KBM-7 (cell line): ENCODE measurements at places on chromosomes 11 and 22.
A peak's percentile ranks its signal among the peaks of the same experiment; 100 is the strongest.

- no peak for DNase-seq
Observed at GRCh38 chr22:22598144-22598543, 39.1 kb upstream of the PRAME start.

DNA sequence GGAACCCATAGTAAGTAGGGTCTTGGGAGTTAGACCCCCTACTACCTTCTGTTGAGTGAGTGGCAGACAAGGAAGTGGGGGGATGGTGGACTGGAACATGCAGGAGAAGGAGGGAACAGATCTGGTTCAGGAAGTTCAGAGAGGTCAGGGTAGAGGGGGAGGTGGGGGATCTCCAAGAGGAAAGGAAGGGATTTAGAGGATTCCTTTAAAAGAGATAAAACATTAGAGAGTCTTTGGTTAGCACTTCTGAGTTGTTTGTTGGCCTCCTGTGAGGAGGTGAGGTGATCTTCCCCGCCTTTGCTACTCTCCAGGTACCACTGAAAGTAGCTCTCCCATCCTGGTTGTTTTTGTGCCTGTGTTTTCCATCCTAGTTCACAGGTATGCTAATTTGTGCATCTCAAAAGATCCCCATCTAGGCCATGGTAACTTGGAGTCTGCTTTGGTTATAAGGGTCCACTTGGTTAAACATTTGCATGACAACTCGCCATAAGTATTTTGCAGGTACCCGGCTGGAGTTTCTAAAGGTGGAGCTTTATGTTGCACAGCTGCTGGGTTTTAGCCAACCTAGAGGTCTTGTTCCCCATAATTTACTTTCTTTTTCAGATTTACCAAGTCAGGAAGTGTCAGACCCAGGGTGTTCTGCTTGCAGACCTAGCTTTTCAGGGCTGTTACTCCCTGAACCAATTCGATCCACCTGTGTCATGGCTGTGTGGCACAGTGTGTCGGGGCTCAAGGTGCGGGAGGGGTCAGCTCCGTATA, 79.3 kb upstream of the SORL1 start:
- no peak for DNase-seq

- DNase-seq = peak; percentile 37
Observed at GRCh38 chr22:38435010-38435409, 20.0 kb downstream of the KCNJ4 start.

GRCh38 chr11:74739546-74740270, 8.5 kb upstream of the CHRDL2 start:
- DNase-seq = peak; percentile 77

GRCh38 chr11:57474017-57474802, 13.9 kb downstream of the RTN4RL2 start:
- DNase-seq = peak; percentile 65

- no peak for DNase-seq
Observed at GRCh38 chr11:133992121-133992520, 35.4 kb upstream of the IGSF9B start.

GRCh38 chr11:9219572-9219971, 45.6 kb downstream of the DENND5A start:
- DNase-seq = no peak

DNA sequence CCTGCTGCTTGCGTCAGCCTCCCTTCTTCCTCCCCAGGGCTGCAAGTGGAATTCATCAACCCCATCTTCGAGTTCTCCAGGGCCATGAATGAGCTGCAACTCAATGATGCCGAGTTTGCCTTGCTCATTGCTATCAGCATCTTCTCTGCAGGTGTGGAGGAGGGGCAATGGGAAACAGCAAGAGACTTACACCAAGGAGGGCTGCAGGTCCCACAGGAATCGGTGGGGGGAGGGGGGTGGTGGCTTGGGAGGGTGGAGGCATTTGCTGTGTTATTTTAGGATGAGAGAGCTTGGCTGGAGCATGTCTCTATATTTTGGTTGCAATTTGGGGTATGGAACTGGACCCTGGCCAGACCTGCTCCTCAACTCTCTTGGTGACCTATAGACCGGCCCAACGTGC, 2.1 kb upstream of the MADD start:
- no peak for DNase-seq

DNA sequence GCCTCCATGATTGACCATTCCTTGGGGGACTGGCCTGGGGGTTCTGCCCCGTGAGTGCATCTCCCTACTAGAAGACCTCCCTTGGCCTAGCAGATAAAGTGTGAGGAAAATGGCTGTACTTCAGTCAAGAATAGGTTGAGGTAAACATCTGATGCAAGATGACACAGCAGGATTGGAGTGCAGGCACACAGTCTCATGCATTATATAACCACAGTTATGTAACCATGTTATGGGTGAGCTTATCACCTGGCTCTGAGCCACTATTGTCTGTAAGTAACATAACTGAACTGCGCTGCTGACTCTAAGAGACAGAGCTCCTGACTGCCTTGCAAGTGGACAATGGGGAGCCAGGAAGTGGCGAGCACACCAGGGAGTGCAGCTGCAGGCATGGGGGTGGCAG, 378.7 kb upstream of the ANO5 start:
- DNase-seq = no peak

DNA sequence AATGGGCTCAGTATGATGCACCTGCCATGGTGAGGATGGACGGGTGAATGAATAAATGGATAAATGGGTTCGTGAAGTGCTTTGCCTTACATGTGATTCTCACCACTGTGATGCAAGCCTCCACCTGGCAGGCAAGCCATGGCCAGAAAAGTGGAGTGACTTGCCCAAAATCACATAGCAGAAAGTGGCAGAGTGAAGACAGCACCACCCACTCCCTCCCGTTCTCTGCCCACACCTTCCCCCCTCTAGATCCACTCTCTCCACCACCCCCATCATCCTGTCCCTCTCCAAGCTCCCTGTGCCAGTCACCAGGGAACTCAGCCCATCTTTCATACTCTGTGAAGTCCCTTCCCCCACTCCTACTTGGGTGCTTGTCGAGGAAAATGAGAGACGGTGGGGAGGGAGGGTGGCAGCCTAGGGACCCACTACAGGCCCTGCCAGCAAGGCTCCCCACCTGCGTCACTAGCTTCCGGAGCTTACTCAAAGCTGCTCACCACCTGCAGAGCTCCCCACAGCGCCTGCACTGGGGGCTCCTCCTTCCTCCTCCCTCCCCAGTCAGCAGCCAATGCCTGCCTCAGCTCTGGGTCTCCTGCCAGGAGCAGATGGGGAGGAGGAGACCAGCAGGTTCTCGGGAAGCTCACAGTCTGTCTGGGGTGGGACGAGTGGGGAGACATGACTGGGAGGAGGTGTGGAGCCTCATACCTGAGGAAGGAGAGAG, 82.3 kb downstream of the PDE2A start:
- no peak for DNase-seq

- DNase-seq = no peak
Observed at GRCh38 chr11:92506809-92507336, 282.3 kb downstream of the FAT3 start.

- no peak for DNase-seq
Observed at GRCh38 chr11:74185285-74185684, 14.2 kb downstream of the PPME1 start.

DNA sequence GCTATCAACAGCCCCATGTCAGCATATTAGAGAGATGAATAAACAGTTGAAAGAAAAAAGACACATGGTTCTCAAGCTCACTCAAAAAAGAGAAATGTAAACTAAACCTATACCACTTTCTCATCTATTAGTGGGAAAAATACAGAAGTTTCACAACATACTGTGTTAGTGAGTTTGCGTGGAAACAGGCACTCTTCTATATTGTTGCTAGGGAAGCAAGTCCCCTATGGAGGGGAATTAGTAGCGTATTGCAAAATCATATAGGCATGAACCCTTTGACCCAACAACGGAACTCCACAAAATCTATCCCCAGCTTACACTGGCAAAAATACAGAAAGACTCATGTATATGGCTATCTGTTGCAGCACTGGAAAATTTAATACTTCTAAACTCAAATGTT, 14.2 kb upstream of the RFPL2 start:
- peak; percentile 56 for DNase-seq

- DNase-seq = peak; percentile 86
Observed at GRCh38 chr22:30485362-30485988, 13.7 kb upstream of the SEC14L3 start.

DNA sequence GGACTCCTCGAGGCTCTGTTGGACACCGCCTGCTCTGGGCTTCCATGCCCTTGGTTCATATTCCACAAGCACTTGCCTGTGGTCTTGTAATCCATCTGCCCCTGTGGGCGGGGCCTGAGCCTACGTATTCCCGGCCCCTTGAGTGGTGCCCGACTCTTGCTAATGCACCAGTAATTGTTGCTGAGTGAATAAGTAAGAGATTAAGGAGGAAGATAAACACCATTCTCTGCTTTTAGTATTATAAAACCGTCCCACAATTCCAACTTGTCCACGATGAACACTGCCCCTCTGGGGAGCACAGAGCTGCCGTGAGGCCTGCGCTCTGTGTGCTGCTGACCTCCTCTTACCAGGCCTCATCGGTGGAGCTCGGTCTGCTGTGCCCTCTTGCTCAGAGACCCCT, 50.3 kb downstream of the MICAL2 start:
- no peak for DNase-seq

GRCh38 chr11:70739811-70740487, 341.6 kb downstream of the CTTN start:
- DNase-seq = no peak

DNA sequence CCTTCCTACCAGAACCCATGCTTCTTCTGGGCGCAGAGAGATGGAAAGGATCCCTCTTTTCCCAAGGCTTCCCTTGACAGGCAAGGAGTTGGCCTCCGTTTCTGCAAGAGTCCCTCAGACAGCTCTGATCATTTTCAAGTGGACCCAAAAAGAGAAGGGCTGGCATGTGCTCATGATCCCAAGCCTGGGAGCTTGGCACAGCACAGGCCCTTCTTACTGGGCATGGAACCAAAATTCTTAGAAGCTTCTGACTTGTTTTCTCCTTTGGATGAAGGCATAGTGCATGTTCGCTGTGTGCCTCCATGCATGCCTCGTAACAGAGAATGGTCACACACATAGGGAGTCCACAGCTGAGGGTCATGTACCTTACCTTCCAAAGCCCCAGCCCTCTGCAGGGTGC, 449.6 kb downstream of the MIAT start:
- no peak for DNase-seq

DNA sequence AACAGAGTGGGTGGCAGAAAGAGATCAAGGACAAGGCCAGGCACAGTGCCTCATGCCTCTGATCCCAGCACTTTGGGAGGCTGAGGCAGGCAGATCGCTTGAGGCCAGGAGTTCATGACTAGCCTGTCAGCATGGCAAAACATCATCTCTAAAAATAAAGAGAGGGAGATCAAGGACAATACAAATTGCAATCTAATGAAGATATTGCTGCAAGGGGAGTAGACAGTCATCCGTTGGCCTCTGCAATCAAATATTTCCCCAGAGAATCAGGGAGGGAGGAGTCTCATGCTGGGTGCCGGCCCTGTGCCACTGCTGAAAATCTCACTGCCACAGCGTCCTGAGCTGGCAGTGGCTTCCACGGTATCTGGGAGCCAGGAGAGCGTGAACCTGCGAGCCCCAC, 19.4 kb upstream of the IL17RA start:
- no peak for DNase-seq

- no peak for DNase-seq
Observed at GRCh38 chr11:18063862-18064434, 17.9 kb upstream of the TPH1 start.

DNA sequence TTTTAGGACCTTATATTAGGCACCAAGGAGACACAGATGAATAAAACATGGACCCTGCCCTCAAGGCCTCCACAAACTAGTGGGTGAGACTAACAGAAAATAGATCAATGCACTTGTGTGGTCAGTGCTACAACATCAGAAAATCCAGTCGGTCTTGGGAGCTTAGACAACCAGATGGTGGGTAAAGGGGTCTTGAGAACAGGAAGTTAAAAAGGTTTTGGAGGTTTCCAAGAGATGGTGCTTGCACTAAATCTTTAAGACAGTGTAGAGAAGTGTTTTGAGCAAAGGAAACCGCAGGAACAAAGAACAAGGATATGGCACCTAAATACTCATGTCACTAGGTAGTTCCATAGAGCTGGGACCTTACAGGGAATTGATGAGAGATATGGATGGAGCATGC, 56.2 kb downstream of the GALNT18 start:
- DNase-seq = peak; percentile 38

DNA sequence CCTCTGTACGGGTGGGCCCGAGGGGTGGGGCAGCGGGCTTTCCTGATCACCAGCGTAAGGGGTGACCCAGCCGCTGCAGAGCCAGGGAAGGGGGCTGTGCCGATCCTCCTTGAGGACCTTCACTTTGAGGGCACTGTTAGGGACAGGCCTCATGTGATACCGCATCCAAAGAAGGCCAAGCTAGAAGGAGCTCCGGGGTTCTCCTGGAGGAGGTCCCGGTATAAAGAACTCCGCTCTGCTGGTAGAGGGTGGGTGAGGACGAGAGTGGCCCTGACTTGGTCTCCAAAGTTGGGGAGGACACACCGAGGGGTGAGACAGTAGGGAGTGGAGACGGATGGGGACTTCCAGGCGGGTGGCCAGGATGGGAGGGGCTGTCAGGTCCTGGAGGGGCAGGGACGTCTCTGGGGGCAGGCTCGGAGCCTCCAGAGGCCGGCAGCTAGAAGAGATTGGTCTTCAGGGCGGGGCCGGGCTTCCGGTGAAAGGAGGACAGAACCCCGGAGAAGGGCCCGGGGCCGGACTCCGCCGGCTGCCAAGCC, 4.6 kb downstream of the PHOX2A start:
- DNase-seq = no peak

GRCh38 chr11:124930799-124931198, 5.0 kb downstream of the HEPACAM start:
- no peak for DNase-seq

- no peak for DNase-seq
Observed at GRCh38 chr11:126139111-126140091, 72.0 kb downstream of the RPUSD4 start.

DNA sequence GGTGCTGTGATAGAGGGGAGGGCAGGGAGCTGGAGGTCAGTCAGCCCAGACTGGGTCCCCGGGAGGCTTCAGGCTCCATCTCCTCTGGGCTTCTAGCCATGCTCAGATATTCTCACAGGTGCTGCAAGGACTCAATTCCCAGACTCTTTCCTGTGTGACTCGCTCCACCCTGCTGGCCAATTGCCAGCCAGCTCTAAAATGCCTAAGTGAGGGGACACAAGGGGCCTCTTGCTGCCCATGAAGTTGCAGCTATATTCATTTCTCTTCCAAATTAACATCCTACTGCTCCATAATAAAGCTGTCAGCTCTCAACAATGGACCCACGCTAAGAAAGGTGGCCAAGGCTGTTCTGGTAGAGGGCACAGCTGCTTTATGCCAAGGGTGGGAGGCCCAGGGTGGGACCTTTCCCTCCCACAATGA, 101.5 kb downstream of the PLEKHA7 start:
- no peak for DNase-seq
